ENCODE measurements at places on chromosomes 2 and 18. TPM values are rescaled to one million over a fixed set of nuclear protein-coding genes. Genes with fewer than 3 reads are reported as not detected.

DNA sequence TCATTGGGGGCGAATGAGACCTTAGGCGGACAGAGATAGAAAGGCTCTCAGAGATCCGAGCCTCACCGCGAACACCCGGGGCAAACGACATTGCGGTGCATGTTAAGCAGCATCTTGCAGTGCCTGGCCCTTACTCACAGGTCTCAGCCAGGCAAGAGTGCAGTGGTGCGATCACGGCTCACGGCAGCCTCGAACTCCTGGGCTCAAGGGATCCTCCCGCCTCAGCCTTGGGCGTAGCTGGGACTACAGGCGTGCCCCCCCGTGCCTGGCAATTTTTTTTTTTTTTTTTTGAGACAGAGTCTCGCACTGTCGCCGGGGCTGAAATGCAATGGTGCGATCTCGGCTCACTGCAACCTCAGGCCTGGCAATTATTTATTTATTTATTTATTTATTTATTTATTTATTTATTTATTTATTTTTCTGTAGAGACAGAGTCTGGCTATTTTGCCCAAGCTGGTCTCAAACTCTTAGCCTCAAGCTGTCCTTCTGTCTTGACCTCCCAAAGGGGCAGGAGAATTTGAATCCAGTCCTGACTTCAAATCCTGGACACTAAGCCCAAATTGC is 1.3 kb downstream of the LAMA3 start:
- DNase-seq, result no peak

- DNase-seq, result no peak
Measured at GRCh38 chr2:102514061-102514785, 41.2 kb downstream of the SLC9A4 start.

GRCh38 chr18:8366656-8367055 is 242.6 kb upstream of the RAB12 start:
- no peak for DNase-seq

GRCh38 chr2:85673716-85674375 is 5.8 kb upstream of the SFTPB start:
- no peak for DNase-seq

GRCh38 chr2:113873867-113874266 is 16.0 kb upstream of the ACTR3 start:
- no peak for DNase-seq

DNA sequence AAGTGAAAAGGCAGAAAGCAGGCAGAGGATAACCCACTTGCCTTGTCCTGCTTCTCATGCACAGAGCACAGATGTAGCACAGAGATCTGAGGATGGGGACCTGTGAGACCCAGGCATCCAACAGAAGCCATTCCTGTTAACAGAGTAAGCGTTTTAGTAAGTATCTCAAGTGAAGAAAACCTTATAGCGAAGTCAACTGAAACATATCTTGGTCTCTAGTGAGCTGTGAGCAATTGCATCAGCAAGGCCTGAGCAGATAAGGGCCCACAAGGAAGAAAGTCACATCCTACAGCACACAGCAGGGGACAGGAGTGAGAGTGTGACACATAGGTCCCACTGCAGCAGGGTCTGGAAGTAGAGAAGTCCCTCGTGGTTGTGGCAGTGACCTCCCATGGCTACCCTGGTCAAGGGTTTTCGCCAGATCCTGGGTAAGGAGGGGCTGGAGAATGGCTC is 248.7 kb upstream of the TNP1 start:
- DNase-seq, result no peak

GRCh38 chr18:61528961-61529360 is 195.7 kb downstream of the CDH20 start:
- DNase-seq, result no peak

DNA sequence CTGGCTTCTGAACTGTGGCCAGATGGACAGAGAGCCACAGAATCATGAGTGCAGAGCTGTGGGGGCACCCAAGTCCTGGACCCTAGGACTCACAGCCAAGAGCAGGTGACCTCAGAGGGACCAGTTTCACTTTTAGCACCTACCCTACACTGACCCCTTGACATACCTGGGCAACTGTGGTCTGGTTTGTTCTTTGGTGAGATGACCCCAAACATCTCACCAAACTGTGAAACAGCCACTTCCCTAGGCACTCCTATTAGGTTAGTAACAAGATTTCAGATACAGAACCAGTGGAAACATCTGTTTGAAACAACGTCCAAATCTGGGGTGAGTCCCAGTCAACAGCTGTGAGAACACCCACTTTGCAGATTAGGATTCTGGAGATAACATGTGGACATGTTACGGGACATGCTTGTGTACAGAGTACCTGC is 1.9 kb upstream of the ZFP36L2 start:
- no peak for DNase-seq

DNA sequence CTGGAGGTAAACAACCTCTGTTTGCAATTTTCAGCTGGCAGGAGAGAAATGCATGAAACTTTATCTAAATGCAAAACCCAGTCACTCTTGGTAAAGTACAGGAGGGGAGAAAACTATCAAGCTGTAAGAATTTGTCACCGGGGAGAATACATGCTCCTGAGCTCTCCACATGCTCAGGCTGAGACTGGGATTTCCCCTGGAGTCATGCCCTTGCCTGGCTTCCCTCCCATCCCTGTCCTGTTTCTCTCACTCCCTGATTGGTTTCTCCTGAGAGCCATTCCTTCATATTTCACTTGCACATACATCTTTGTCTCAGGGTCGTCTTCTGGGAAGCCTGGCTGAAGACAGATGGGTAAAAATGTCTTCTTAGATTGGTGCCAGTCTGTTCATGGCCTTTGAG is 52.9 kb upstream of the SPATS2L start:
- DNase-seq, result no peak

DNA sequence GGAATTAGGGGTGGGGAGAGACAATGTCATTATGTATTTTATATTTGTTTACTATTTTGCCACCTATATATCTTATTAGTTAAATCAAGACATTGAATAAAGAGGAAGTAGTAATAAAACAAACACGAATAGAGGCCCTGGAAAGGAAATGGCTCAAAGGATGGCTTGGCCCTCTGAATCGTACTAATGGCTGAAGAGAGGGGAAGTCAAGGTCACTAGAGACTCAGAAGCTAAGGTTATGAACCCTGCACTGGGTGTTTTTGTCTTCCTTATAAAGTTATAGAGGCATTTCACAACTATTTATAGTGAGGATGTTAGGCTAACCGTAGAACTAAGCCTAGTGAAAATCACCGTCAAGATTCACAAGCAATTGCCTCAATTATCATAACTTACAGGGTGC is 685.9 kb downstream of the ARHGAP15 start:
- no peak for DNase-seq

DNA sequence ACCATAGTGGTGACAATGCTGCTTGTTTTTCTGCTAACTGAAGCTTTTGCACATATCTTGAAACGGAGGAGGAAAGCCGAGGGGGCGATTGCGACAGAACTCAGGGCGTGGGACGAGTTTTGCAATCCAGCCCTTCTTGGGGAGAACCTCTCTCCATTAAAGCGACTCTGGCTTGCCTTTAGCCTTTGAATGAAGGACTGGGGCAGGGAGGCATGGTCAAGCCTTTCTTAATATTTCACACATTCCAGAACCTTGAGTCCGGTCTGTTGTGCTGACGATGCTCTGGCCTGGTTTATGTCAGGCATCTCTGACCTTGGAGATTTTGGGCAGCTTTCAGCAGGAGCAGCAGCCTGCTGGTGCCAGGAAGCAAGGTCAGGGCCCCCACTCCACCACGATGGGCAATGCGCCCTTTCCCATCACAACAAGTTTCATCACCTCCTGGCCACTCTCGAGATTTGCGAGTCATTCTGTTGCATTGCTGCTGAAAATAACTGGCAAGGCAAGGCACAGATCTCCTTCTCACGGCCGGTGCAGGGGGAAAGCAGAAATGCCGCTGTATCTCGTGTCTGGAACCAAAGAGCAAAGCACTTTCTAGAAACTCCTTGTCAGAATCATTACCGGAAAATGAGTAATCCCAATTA is 10.8 kb downstream of the EMILIN2 start:
- no peak for DNase-seq

- no peak for DNase-seq
Measured at GRCh38 chr2:110157153-110157793, 41.7 kb upstream of the MALL start.

DNA sequence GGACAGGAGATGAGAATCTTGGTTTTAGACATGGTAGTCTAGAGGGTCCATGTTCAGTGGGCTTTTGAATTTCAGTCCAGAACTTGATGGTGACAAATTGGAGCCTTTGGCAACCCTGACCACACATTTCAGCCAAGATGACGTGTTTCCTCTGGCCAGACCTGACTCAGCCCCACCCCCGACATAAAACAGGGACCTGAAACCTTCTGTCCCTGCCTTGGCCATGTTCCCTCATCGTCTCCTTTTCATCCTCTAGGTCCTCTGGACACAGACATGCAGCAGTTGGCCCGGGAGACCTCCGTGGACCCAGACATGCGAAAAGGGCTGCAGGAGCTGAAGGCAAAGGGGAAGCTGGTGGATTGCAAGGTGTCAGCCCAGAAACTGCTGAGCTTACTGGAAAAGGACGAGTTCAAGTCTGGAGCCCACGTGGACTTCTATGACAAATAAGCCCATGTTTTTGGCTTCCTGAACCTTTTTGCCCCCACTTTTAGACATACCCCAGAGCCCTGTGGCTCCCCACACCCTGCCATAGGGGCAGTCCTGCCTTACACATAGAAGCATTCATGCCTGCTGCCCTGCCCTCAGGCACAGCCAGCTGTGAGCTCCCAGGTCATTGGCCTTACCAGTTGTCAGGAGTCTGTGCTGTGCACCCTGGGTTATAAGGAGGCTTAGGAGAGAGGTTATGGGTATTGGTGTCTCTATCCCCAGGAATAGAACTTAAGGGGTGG is 4.0 kb downstream of the SPR start:
- DNase-seq, result no peak

DNA sequence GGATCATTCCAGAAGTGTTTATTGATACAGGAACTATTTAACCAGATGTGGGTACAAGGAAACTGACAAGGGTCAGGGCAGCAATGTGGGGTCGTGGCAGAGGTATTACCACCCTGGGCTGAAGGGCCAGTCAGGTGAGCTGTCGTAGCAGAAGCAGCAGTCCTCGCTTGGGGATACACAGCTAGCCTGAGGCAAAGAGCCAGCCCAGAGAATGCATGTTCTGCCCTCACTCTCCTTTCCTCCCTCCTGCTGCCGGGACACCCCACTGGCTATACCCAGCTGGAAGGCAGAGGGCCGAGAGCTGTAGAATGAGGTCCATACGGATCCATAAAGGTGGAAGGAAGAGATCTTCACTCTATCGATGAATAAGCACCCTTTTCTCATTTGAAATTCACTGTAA is 32.2 kb upstream of the GBX2 start:
- no peak for DNase-seq

DNA sequence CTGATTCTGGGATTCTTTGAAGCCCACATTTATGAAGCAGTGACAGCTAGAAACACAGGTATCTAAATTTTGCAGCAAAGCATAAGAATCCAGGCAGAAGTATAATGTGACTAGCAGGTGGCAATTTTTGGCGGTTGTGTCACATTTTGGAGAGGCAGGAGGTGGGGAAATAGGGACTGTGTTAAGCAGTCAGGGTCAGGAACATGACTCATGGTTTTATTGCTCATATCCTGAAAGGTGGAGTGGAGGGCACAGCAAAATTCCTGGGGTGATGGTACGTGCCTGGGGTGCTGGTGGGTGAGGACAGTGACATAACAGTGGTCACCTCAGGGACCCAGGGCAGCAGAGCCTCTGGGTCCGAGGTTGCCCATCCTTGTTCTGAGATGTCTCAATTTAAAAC is 63.5 kb upstream of the TTN start:
- DNase-seq, result no peak

- no peak for DNase-seq
Measured at GRCh38 chr2:170408461-170409163, 230.7 kb downstream of the MYO3B start.

GRCh38 chr18:79614211-79614955 is 65.2 kb upstream of the CTDP1 start:
- no peak for DNase-seq

DNA sequence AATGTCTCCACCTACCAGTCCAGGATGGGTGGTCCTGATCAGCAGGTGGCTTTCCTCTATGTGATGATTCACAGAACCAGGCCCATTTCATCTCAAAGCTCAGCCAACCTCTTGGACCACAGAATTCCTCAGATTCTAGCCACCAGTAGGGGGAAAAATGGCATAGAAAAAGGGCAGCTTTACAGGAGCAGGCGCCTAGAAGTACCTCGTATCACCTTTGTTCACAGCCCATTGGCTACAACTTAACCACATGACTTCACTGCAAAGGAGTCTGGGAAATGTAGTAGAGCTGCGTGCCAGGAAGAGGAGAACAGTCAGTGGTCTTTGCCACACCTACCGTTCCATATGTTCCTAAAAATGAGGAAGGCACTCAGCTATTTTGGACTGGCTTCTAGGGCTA is 62.8 kb upstream of the DTNA start:
- no peak for DNase-seq

- no peak for DNase-seq
Measured at GRCh38 chr2:69964353-69964841, 3.0 kb upstream of the ASPRV1 start.

DNA sequence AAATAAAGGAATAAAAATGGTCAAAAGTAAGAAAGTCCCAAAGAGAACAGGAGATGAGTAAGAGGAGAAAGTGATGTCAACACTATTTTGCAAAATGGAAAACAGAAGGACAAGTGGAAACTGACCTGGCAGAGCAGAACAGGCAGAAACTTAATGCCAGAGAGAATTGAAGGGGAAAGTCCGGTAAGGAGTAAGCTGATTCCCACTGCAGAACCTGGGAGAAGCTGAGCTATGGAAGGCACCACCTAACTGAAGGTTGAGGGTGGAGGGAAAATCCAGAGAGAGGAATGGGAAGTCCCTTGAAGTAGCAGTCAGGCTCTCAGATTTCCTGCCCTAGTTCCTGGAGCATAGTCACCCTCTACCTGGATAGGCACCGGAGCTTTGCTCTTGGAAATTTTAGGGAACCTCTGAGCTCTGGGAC is 59.8 kb downstream of the MOGAT1 start:
- no peak for DNase-seq

- no peak for DNase-seq
Measured at GRCh38 chr2:64085936-64086335, 58.3 kb downstream of the PELI1 start.

GRCh38 chr2:29950481-29950880 is 29.1 kb upstream of the ALK start:
- no peak for DNase-seq

Gene RAB6D
- 0.02 TPM for polyA plus RNA-seq

Gene UGT1A3
- 7.0 TPM for polyA plus RNA-seq

Gene C1QL2
- polyA plus RNA-seq, result not detected

Gene TTC32
- polyA plus RNA-seq, result 4.1 TPM

Gene GULP1
- 0.61 TPM for polyA plus RNA-seq

Gene WDFY1
- polyA plus RNA-seq, result 12.0 TPM

Gene TEX261
- 33.8 TPM for polyA plus RNA-seq

Gene ALPI
- 0.02 TPM for polyA plus RNA-seq

Data from liver (tissue), 10 donors.